ENCODE measurements at places on chromosomes 16 and 17.
A peak's percentile ranks its signal among the peaks of the same experiment; 100 is the strongest.

DNA sequence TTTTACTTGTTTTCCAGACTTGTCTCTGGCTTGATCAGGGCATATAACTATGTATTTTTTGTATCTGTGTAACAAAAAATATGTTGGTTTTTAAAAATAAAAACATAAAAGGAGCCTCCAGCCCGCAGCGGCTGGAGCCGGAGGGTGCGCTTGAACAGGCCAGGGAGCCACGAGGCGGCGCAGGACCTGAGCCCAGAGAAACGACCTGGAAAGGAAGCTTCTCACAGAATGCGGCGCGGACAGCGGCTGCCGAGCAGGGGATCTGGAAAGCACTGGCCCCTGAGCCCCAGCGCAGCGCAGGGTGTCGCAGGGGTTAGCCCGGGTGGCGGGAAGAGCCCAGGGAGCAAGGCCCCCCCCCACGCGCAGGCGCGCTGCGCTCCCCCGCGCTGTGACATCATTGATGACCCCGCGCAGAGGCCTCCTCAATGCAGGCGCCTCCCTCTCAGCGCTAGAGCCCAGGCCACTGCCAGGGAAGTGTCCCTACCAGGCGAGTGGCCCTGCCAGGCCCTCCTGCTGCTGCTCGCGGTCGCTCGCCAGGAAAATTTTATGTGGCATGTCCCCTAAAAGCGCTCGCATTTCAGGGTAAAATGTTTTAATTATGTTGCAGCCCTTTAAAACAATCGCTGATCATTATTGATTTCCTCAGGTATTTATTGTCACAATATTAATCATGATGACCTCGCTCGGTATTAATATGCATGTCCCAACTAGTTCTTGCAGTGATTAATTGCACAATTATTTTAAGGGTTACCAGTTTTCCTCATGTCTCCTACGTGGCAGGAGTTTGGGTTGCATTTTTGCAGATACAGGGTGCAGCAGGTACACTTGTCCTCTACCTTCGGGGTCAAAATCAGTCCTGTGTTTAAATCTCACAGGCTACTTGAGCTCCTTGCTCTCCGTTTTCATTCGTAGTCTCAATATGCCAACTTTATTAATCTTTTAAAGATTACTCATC lies 134.2 kb downstream of the USP22 start:
- peak; percentile 75 for DNase-seq

- peak; percentile 63 for DNase-seq
Observed at GRCh38 chr16:89764711-89765201, 43.4 kb downstream of the ZNF276 start.

DNA sequence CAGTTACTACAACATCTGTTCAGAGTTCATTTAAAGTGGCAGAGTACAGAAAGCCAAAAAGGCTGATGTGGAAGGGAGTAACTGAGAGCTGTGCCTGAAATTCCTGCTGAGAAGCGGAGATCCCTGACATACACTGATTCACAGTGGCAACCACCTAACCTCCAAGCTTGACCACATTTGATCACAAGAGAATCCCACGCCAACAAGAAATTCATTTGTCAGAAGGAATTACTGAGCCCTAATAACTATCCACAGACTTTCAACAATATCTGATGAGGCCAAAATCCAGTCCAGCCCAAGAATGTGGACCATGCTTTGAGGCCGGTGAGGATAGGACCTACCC lies 168.5 kb upstream of the RPH3AL start:
- DNase-seq, result no peak

DNA sequence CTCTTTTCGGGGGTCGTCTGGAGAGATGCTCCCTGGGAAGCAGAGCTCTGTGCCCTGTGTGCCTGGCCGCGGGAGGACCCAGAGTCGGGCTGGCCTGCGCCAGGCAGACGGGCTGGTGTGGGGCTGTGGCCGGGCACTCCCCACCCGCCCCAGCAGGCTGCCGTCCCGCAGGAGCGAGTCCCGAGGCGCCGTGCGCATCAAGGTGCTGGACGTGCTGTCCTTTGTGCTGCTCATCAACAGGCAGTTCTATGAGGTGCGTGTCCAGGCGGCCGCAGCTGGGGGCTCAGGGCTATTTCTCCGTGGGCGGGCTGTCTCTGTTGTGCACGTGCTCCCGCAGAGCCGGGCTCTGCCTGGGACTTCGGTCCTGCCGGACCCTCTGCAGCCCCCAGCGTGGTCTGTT lies 15.0 kb downstream of the TSC2 start:
- no peak for DNase-seq

GRCh38 chr16:89890886-89891657 lies 17.7 kb downstream of the TCF25 start:
- no peak for DNase-seq

DNA sequence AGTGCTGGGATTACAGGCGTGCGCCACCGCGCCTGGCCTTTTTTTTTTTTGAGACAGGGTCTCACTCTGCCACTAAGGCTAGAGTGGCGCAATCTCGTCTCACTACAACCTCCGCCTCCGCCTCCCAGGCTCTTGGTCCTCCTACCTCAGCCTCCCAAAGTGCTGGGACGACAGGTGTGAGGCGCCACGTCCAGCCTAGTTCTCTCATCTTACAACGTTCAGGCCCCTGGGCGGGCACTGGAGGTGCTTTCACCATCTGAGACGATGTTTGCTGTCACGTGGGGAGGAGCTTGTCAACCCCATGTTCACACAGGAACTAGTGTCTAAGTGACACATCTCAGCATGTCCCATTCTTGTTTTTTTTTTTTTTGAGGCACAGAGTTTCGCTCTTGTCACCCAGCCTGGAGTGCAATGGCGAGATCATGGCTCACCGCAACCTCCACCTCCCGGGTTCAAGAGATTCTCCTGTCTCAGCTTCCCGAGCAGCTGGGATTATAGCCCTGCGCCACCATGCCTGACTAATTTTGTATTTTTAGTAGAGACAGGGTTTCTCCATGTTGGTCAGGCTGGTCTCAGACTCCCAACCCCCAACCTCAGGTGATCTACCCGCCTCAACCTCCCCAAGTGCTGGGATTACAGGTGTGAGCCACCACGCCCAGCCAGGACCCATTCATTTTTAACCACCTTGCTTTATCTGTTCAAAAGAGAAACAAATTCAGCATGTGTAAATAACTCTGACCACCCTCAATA lies 5.2 kb upstream of the FANCA start:
- peak; percentile 53 for DNase-seq

- DNase-seq, result no peak
Observed at GRCh38 chr17:28970879-28971278, 19.6 kb upstream of the PHF12 start.

DNA sequence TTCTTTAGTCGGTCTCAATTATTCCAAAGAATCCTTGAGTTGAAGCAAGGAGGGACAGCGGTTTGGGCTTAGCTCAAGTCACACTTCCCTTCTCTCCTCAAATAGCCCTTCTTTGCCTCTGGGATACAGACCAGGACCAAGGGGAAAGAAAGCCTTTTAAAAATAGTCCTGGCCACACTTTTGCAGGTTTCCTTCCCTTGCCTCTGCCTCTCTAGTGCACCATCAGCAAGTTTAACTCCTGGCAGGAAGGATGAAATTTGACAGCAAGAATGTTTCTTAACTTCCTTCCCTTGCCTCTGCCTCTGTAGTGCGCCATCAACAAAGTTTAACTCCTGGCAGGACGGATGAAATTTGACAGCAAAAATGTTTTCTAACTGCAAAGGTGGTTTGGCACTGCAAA lies 7.2 kb upstream of the G6PC1 start:
- no peak for DNase-seq

DNA sequence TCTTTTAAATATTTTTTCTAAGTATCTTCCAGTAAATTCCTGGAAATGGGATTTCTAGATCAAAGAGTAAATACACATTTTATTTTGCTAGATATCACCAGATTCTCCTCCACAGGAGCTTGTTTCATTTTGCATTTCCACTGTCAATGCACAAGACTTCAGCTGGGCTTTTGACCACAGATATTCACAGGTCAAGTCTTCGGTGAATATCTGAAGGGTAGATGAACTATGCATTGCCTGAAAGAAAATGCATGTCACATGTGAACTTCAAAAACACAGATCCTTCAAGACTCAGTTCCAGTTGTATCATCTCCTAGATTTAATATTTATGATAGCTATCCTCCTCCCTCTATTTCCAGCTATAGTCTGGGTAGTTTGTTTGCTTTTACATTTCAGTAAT lies 963.6 kb upstream of the GOT2 start:
- DNase-seq, result no peak

GRCh38 chr16:28492511-28492910 lies 637 bp upstream of the CLN3 start:
- no peak for DNase-seq

DNA sequence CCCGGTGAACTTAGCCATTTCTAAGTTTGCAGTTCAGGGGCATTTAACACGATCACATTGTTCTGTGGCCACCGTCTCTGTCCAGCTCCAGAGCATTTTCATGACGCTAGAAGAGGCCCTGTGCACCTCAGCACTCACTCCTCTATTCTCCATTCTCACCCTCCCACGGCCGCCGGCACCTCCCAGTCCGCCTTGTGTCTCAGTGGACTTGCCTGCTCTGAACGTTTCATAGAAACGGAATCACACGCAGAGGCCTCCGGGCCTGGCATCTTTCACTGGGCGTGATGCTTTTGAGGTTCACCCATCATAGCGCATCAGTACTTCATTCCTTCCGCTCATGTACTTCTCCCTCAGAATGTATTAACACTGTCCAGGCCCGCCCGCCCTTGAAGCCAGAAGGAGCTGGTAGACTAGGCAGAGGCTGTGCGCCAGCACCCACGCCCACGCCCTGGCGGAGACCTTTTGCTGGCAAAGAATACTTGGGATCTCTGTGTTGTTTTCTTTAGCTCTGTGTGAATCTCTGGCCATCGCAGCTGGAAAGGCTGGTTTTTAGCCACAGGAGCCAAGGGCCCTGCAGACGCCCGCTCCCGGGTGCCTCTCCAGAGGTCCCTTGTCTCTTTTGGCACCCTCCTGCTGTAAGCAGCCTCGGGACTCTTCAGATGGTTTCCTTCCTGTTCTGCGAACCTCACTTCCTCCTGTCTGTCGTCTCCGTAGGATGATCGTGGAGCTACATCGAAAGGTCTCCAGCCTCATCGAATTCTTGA lies 23.4 kb upstream of the JPT2 start:
- DNase-seq, result no peak

DNA sequence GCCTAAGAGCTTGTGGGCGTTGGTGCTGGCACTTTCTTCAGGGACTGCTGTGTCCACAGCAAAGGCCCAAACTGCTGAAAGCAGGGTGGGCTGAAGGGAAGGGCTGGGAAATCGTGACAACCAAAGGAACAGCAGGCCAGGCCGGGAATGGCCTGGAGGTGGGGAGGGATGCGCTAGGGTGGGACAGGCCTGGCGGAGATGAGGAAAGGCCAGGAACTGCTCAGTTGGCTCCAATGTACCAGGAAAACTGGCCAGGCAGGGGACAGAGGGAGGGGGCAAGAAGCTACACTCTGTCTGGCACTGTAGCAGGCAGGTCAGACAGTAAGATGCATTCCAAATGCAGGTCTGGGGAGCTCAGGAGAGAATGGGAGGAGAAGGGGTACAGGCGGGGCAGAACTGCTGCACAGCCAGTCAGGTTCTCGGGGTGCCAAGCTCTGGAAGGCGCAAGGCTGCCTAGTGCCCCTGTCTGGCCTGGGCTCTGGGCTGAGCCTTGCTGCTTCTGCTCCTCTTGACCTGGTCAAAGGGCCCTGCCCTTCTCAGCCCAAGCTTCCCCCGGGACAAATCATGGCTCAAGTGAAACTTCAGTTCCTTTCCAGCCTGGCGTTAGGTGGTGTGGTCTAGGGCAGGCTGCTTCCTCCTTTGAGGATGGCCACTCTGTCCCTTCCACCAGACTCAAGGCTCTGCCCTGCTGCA lies 7.3 kb downstream of the PNMT start:
- no peak for DNase-seq

GRCh38 chr17:9893411-9894012 lies 11.6 kb downstream of the RCVRN start:
- DNase-seq, result no peak

DNA sequence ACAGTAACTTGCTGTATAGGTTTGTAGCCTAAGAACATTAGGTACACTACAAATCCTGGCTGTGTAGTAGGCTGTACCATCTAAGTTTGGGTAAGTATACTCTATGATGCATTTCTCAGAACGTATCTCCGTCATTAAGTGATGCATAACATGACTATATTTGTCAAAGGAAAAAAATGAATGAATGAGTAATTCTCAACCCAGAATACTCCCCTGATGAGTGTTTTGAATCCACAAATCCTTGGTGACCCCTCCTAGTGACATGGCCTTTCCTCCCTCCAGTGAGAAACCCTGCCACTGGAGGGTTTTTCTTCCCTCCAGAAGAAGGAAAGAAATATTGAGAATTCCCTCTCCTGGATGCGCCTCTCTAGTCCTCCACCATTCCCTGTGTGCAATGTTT lies 24.0 kb upstream of the SALL1 start:
- no peak for DNase-seq

- peak; percentile 1 for DNase-seq
Observed at GRCh38 chr16:6081320-6081976, 983.9 kb upstream of the EEF2KMT start.

DNA sequence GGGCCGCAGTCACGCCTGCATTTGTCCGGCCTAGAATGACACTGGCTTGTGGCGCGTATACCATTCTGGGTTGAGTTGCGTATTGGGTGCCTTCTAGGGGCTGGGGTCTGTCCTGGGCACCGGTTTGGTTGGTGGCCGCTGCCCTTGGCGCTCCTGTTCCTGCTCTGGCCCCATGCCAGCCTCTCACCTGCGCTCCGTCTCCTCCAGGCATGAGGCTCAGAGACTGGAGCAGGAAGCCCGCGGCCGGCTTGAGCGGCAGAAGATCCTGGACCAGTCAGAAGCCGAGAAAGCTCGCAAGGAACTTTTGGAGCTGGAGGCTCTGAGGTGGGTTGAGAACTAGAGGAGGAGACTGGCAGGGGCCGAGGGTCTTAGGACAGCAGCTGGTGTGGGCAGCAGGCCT lies 17.4 kb downstream of the CDIPT start:
- no peak for DNase-seq

- DNase-seq, result no peak
Observed at GRCh38 chr17:29390851-29391631, 878 bp downstream of the TAOK1 start.

DNA sequence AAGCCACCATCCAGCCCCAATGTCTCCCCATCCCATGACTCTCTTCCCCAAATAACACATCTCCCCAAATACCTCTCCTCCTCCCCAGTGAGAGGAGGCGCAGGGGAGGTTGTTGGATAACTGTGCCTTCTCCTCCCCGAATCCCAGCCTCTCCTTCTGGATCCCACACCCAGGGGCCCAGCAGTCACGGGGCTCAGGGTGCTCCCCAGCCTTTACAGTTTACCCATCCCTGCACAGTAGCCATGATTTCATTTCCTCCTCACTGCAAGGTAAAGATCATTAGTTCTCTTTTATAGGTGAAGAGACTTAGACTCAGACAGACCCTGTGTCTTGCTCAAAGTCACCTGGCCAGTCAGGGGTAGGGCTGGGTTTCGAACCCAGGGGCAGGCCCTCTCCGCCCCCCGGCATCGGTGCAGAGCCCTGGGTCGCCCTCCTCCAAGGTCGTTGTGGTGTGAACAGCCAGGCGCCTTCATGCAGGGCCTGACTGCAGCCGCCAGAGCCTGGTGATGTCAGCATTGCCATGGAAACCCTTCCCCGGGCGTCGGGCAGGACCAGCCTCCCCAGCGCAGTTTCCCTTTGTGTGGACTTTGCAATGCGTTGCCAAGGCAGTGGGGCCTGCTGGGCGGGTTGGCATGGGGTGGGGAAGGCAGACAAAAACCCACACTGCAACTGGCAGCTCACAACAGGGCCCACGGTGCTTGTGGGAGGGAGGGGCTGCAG lies 53.3 kb upstream of the TOB1 start:
- peak; percentile 94 for DNase-seq

Measured in CD4-positive, alpha-beta T cell treated with Interleukin-2 at 100 ng/mL for 4 hours (primary cell).